ENCODE measurements at places on chromosomes 4 and X.

GRCh38 chrX:49183701-49184281 lies 2.4 kb downstream of the PRICKLE3 start:
- DNase-seq: no peak

DNA sequence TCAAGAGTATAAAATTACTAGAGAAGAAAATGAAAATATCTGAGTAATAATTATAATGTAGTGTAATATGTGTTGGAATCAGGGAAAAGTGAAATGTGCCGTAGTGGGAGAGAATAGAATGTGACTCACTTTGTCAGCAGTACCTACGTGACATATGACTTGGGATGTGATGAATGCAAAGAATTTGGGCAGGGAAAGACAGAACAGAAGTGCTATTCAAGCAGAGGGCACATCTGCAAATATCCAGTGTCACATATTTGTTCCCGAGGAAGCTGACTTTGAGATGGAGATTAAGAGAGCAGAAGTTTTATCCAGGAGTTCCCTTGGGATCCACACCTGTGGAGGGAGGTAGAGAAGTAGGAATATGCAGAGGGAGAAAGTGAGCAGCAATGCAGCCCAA lies 69.3 kb upstream of the HS3ST1 start:
- DNase-seq: no peak

DNA sequence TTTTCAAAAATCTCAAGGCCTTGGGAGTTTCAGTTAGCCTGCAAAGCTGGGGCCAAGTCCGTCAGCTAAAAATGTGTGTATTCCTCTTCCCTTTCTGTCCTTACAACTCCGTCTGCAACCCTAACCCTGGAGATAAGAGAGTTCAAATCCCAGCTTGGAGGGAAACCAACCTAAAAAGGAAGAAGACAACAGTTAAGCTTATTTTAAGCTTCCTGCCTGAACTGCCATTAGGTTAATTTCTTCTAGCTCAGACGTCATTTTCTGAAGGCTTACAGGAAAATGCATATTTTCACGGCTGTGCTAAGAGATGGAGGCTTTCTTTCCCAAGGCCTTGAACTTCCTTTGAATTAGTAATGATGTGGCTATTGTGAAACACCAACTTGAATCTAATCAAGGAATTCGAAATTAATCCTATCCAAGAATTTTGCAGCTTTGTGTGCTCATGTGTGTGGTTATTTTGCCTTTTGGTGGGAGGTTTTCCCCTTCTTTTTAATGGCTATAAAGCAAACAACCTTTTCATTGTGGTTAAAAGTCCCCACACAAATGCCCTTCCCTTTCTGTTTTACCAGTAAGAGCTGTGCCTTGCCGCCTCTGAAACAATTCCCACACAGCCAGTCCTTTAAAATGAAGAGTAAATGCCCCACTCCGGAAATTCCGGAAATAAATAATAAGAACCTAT lies 103.5 kb downstream of the IRF2 start:
- no peak for DNase-seq

- DNase-seq: no peak
Observed at GRCh38 chr4:108709722-108710121, 53.1 kb downstream of the ETNPPL start.

GRCh38 chr4:139562067-139562684 lies 6.2 kb upstream of the SETD7 start:
- DNase-seq: no peak

Measured in CD4-positive, alpha-beta T cell treated with Interleukin-10 for 1 hour (primary cell).